Skeletal muscle cell (primary cell): ENCODE measurements at places on chromosomes 16 and 17.

DNA sequence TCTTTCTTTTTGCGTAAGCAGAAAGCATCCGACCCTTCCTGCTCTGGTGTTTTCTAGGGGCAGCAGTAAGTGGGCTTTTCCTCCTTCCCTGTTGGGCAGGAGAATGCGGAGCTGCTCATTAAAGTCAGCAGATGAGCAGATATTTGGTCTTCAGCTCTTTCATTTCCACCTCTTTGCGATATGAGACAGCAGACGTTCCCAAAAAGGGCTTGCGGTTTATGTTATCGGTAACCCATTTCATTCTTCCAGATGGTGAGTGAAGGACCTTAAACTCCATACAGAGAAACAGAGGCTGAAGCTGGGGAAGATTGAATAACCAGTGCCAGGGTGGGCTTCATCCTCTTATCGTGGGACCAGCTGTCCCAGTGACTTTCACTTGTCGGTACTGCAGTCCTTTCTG is 40.7 kb downstream of the KSR1 start:
- DNase-seq = no peak

- DNase-seq = no peak
These were observed 6.2 kb downstream of the REXO5 start for GRCh38 chr16:20812510-20812909.

DNA sequence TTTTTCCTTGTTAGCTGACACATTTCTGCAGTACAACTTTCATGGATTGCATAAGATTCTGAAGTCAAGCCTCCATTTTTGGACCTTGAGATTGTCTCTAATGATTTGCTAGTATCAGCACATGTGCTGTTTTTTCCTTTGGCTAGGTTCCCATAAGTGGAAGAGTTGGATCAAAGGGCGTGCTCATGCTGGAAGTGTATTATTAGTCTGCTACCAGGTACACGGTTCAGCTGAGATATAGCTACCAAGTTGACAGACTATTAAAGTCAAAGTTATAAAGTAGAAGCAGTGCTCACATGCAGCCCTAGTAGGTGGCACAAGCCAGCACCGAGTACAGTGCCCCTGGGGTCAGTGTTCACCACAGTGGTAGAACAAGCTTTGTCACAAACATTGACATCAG is 3.2 kb downstream of the FAHD1 start:
- no peak for DNase-seq

DNA sequence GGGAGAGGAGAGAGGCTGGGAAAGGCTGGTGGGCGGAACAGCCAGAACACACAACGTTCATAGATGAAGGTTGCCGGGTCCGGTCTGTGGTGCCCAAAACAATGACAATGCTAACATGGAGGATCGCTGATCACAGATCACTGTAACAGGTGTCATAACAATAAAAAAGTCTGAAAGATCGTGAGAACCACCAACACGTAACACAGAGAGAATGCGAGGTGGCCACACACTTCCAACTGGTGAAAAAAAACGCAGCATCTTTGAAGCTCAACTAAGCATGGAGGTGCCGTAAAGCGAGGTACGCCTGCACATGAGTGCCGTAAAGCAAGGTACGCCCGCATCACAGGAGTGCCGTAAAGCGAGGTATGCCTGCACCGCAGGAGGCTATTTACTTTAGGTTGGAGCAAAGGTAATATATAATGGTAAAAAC is 42.3 kb downstream of the ABR start:
- no peak for DNase-seq
